ENCODE measurements at places on chromosomes 11 and 22.
A peak's percentile ranks its signal among the peaks of the same experiment; 100 is the strongest.

DNA sequence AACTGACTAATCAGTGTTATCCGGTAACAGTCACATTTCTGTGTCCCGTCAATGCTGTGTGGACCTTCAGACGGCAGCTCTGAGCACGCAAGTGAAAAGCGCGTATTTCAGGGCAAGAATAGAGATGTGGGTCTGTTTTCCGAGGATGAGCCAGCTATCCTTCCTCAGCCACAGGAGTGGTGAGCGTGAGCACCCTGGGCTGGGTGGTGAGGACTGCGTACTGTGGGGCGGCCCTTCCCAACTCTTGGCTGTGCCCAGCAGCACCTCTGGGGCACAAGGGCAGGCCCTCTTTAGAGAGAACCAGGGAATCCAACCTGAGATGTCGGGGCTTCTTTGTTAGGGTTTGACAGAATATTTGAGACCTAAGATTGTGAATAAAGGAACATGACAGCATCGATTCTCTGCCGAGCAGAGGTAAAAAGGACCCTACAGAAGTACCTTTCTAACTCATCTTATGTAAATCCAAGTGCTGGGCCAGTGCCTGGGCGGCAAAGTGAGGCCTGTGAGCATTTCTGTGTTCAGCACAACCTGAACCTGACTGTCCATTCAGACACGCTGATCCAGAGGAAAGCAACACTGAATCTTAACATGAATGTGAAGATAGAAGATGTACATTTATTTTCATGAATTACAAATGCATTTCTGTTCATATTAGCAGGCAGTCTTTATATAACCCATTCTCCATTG, 26.5 kb upstream of the YPEL1 start:
- no peak for DNase-seq

- DNase-seq, result no peak
These were observed 5.9 kb downstream of the TOM1 start for GRCh38 chr22:35305525-35306070.

- peak; percentile 24 for DNase-seq
These were observed 28.0 kb upstream of the RRAS2 start for GRCh38 chr11:14386895-14387480.

GRCh38 chr11:62593434-62594044, 2.2 kb upstream of the TUT1 start:
- peak; percentile 73 for DNase-seq

- DNase-seq, result no peak
These were observed 12.7 kb downstream of the MED15 start for GRCh38 chr22:20520093-20520511.

DNA sequence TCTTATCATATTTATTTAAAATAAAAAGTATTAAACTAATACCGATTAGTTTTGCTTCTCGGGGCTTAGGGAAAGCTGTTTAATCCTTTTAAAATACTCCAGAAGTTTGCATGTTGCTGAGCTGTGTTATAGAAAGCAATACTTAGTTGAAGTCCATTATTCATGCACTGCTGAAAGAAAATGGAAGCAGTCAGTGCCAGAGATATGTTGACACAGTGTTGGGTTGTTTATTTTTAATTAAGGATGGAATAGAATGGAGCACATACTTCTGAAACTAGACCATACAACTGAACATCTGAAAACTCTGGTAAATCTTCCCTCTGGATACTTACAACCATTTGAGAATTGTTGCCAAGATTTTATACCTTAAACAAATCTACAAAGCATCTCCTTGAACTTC, 282.7 kb upstream of the CCDC179 start:
- DNase-seq, result no peak

GRCh38 chr22:23060612-23061400, 9.5 kb upstream of the GNAZ start:
- DNase-seq, result no peak

GRCh38 chr11:87726506-87726905, 448.7 kb downstream of the RAB38 start:
- DNase-seq, result no peak

DNA sequence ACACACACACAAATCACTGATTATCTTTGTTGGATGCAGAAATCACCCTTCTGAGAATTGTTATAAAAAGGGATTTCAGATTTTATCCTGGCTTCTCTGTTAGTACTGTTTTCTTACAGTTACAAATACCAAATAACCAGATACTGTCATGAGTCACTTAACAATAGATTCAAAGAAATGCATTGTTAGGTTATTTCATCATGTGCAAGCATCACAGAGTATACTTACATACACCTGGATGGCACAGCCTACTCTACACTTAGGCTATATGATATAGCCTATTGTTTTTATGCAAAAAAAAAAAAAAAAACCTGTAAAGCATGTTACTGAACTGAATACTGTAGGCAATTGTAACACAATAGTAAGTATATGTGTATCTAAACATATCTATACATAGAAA, 319.2 kb upstream of the ARHGAP42 start:
- no peak for DNase-seq

DNA sequence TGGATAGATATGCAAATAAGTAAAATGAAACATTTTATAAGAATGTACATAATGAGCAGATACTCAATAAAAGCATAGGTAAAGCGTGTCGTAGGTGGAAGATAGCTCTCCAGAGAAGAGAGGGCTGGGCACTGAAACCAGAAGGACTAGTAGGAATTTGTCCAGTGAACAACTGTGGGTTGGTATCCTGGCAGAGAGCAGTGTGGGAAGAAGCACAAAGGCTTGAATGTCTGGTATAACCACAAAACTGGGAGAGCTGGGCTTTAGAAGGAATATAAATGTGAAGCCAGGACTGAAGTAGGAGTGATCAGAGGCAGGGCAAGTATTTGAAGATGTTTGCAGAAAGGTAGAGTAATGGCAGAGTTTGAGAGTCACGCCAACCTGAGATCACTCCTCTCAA, 33.1 kb upstream of the CARD16 start:
- DNase-seq, result no peak

GRCh38 chr11:58977470-58977869, 38.2 kb downstream of the GLYATL1 start:
- no peak for DNase-seq

- no peak for DNase-seq
These were observed at the start of gene KRTAP5-11 for GRCh38 chr11:71582309-71582895. TSS of gene KRTAP5-11 (minus strand) at chr11:71582875. CDS start at chr11:71582837, 38 bp downstream.

DNA sequence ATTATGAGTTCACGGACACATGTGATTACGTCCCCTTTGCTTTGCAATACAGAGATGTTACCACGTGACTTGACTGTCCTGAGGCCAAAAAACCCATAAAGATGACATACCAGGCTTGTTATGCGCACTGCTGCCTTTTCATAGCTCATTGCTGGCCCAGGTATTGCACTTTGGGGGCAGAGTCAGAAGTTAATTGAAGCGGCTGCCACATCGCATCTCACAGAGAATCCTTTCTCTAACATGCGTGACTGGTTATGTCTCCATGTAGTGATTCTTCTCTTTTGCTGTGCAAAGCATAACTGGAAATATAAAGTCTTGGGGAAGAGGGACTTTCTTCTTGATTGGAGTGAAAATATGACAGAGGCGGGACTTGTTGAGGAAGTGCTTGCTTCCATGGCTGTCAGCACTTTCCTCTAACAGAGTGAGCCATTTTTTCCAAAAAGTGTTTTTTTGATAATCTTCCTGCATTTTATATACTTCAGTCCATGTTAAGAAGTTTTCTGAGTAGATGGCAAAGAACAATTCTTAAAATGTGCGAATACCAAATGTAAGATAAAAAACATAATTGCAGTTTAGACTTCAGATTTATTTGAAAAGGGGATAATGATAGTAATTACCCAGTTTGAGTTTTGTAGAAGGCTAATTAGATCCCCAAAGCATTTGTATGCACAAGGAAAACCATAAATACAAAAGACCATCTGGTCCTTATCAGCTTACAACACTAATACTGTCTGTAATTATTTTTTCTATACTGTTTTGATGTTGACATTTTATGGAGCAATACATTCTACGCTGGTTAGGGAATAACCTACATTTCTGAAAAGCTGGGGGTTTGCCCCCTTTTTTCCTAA, 324.6 kb upstream of the MTNR1B start:
- no peak for DNase-seq

GRCh38 chr22:28394513-28395110, 285.0 kb downstream of the TTC28 start:
- no peak for DNase-seq

DNA sequence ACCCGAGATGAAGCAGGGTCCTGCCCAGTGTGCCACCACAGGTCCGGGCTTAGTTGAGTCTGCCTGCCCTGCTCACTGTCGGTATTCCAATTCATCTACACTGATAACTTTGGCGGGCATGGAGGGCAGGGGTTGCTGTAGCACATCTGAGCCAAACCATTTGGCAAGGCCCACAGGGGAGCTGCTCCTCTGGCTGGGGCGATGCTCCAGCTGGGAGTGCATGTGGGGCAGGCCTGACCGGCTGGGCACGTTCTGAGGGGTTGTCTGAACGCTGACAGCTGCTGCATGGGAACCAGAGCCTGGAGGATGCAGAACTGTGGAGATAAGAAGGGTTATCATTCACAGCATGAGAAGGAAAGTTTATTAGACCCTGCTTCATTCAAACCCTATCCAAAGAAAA, 40.4 kb downstream of the DRG1 start:
- peak; percentile 35 for DNase-seq

GRCh38 chr22:49992921-49993648, 19.5 kb downstream of the IL17REL start:
- peak; percentile 45 for DNase-seq

DNA sequence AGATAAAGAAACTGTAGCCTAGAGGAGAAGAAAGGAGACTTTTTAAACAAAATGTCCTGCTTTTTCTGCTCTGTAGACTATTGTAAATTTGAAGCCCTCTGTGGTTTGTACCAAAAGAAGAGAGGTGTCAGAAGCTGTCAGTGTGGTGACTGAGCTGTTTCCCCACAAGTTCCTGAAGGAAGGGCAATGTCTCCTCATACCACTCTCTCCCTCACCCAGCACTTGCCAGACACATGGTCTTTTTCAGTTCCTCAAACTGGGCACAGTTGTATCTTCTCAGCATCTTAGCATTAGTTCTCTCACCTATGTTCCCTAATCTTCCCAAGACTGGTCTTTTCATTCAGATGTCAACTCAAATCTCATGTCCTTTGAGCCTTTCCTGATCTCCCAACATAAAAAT, 4.3 kb downstream of the BCO2 start:
- no peak for DNase-seq

DNA sequence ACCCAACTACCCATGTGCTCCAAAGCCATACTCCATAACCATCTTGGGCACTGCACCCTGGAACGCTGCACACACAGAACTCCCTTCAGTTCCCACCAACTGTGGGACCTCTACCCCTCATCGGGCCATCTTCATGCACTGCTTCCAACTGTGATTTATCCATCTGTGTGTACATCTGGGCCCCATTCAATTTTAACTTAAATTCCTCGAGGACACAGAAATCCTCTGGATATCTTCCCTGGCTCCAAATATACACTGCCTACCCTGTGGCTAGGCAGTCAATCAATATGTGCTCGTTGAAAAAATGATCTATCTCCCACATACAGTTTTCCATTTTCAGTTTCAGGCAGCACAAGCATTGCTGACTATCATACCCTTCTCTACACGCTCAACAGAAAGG, 4.9 kb downstream of the FEZ1 start:
- no peak for DNase-seq

DNA sequence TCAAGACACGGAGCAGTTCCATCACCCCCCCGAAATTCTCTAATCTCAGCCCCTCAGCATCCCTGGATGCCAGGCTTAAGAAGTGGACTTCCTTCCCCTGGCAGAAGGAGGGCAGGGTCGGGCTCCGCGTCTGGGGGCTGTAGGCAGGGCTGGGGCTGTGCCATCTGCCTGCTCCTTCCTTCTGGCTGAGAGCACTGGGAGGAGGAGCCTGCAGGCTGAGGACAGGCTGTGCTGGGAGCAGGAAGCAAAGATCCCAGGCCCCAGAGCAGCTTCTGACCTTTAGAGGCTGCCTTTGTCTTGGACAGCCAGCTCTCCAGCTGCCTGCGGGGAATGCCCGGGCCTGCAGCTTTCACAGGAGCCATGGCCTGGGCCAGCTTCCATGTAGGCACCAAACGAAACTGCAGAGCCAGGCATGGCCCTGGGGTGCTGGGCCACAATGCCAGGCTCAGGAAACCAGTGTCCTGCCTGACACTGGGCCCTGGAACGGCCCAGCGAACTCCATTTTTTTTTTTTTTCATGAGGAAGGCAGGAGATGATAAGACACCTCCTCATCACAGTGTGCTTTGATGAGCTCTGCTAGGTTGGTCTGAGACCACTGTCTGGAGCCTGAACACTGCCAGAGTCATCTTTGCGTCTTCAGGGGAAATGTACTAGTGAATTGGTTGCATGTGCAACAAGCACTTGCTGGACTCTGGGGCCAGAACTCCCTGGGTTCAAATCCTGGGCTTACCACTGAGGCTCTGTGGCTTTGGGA, 67.9 kb downstream of the MCM5 start:
- peak; percentile 67 for DNase-seq

GRCh38 chr11:46456269-46457001, 64.9 kb upstream of the CHRM4 start:
- DNase-seq, result no peak

- DNase-seq, result no peak
These were observed 29.7 kb downstream of the SLN start for GRCh38 chr11:107682171-107682570.

- DNase-seq, result no peak
These were observed 6.8 kb upstream of the SART1 start for GRCh38 chr11:65954771-65955170.

- DNase-seq, result no peak
These were observed 817.2 kb downstream of the LRRC4C start for GRCh38 chr11:40642284-40642683.

DNA sequence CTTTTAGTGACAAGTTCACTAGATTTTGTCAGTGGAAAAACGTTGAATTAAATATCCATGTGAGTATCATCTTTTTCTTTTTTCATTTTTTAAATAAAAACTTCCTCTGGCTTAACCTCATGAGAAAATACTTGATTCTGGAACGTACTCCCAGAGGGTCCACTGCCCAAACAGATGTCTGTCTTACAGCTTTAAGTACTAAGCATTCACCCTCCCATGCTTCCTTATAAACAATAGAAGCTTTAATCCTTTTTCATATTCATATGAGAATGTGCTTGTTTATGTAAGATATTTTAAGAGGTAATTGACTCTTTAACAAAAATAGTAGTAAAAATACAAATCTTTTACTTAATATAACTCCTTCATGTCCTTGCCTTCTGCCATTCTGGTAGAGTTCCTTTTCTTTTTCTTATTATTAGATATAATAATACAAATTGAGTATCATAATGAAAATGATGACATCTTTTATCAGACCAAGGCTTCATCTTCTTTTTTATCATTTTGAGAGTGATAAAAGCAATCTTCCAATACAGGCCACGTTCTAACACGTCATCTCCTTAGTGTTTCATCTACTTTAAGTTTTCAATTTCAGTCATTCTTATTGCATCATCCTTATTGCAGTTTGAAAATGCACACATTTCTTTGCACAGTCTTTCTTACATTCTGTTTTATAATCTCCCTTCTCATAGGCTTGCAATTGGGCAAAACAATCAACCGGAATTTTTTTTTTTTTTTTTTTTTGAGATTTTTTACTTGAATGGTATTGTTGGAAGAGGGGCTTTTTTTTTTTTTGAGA, 69.5 kb upstream of the MYO18B start:
- no peak for DNase-seq

DNA sequence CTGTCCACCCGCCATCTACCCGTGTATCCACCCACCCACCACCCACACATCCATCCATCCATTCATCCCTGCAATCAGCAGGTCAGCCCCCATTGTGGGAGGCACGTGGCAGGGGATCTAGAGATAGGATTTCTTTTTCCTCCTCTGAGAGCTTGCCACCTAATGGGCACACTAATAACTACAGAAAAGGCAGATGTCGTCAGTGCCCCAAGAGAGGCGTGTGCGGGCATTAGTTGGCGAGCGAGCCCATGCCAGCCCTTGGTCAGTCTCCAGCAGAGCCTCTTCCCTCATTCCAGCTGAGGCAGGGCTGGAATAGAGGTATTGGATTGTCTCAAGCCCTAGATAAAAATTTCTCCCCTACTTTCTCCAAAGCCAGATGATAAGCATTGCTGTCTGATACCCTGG, 9.7 kb downstream of the USP2 start:
- no peak for DNase-seq
